Activated T-helper 1 cell treated with anti-CD3 and anti-CD28 coated beads, Interleukin-12 subunit alpha, Interleukin-12 subunit beta, Interleukin-2, Interleukin-4 antibody, amounts not matched to agents 30 ng/mL and 10 ng/mL and 1 ng/mL, durations not matched to agents 14 hours and 24 hours and 36 hours (primary cell): ENCODE measurements at places on chromosomes 7 and 10.

GRCh38 chr10:35486297-35486990, 118.7 kb upstream of the GJD4 start:
- no peak for DNase-seq

DNA sequence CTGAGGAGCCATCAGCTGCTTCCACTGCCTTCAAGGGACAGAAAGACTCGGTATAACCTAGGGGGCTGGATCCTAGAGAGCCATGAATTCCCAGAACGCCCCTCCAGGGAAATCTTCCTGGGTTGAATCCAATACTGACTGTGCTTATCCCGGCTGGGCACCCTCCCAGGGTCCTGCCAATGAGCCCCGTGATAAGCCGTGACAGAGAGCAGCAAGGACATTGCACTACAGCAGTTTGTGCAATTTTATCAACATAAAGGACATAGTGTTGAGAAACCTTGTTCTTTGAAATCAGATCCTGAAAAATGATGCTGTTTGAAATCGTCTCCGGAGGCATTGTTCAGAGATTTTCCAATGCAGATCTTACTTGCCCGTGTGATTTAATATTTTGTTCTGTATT, 18.8 kb downstream of the AKR1B1 start:
- DNase-seq: no peak

- DNase-seq: no peak
Observed at GRCh38 chr10:120744040-120744439, 107.1 kb upstream of the WDR11 start.

DNA sequence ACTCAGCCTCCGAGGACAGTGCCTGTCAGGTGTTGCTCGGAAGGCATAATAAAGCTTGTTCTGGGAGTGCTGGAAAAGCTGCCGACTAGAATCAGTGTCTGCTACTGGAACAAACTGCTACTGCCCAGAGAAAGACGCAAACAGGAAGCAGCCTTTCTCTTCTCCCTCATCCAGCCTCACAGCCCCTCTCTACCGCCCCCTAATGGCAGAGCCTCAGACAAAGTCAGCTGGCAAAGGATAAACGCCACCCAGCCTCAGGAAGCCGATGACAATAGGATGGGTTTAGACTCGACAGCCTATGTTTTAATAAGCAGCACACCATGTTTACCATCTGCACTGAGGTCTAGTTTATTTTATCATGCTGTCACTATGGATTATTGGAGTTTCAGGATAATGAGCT, 169.5 kb upstream of the LYZL1 start:
- DNase-seq: no peak

DNA sequence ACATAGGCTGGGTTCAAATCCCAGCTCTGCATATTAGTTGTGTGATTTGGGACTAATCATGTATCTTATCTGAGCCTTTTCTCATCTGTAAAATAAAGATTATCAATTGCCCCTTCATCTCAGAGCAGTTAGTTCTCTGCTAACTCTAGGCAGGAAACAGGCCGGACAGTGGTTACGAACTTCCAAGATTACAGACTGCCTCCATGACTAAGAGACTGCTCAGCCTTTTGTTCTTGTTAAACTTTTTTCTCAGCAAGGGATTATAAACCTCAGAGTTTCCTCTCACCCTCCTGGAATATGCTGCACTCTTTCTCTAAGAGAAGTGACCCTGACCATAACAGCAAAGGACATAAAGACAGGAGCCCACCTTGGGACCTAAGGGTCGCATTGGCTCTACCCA, 52.5 kb upstream of the NFKB2 start:
- DNase-seq: no peak

- DNase-seq: no peak
Observed at GRCh38 chr7:107678110-107678753, 17.6 kb downstream of the SLC26A4 start.

GRCh38 chr10:74585231-74586087, 240.9 kb upstream of the KAT6B start:
- peak; percentile 48 for DNase-seq

- no peak for DNase-seq
Observed at GRCh38 chr10:12589291-12589690, 239.9 kb downstream of the CAMK1D start.

DNA sequence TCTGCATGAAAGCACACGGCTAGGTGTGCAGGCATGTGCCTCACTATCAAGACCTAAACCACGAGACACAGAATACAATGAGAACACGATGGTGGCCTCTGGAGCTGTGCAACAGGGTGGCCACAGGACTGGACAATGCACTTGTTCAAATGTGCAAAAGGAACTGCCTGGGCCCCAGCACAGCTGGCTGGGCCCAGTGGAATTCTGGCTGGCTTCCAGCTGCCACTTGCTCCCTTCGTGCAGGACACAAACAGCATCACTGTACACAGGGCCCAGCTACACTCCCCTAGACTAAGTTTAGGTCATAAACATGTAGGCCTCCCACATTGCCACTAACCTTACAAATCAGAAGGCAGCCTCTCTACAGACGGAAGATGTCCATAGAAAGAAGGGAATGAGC, 23.4 kb downstream of the DOCK4 start:
- no peak for DNase-seq

DNA sequence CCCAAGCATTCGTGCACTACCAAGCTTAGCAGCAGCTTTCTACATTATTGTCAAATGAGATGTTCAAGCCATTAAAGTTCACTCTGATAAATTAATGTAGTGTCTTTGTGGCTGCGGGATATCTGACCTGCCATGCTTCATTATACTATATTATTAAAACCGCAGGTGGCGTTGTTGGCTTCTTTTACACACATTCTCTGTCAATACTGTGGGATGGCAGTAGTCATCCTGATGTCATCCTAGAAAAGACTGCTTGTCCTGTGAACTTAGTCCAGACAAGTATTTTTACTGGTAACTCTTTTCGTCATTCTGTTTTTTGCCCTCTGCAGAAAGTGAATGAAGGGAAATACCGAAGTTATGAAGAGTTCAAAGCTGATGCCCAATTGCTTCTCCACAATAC, 103.9 kb downstream of the ZMYND11 start:
- no peak for DNase-seq

GRCh38 chr7:97145068-97145467, 27.6 kb downstream of the SDHAF3 start:
- no peak for DNase-seq

DNA sequence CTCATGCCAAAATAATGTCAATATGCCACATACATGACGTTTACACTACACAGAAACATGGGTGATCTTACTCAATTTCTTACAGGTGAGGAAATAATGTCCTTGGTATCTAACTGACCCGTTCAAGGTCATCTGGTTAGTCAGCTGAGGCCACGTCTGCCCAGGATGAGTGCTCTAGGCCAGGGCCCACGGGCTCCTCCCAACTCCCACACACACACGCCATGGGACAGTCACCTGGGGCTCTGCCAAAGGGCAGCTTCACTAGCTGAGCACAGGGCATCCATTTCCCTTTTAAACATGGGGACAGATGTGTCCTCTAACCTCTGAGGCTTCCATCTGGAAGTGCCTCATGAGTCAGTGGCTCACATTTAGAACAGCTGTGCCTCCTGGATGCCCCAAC, 123.9 kb downstream of the TNS3 start:
- no peak for DNase-seq

GRCh38 chr10:96075977-96076376, 32.6 kb downstream of the CCNJ start:
- DNase-seq: no peak

DNA sequence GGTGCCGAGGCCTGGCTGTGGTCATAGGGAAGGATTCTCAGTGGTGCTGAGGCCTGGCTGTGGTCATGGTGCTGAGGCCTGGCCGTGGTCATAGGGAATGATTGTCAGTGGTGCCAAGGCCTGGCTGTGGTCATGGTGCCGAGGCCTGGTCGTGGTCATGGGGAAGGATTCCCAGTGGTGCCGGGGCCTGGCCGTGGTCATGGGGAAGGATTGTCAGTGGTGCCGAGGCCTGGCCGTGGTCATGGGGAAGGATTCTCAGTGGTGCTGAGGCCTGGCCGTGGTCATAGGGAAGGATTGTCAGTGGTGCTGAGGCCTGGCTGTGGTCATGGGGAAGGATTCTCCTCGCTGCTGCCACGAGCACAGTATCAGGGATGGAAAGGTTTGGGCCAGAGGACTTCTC, 327.3 kb downstream of the ADARB2 start:
- no peak for DNase-seq

GRCh38 chr7:101545441-101546190, 83.5 kb downstream of the MYL10 start:
- no peak for DNase-seq

DNA sequence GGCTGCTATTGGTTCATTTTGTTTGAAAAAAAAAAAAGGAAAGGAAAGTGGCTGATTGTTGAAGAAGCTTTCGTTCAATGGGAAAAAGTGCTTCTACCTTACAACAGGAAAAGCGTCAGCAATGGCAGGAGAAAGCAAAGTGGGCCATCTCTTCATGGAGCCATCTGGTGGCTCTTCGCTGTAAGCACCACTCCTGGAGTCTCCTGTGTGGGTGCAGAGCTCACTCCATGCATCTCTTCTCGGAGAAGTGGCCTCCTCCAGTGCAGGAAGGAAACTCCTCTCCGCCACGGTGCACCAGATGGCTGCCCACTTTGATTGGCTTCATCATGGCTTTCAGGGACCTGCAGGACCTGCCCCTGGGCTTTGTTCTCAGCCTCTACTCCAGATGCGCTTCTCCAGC, 250.9 kb downstream of the PTEN start:
- no peak for DNase-seq
